ENCODE measurements at places on chromosomes 16 and 17.

DNA sequence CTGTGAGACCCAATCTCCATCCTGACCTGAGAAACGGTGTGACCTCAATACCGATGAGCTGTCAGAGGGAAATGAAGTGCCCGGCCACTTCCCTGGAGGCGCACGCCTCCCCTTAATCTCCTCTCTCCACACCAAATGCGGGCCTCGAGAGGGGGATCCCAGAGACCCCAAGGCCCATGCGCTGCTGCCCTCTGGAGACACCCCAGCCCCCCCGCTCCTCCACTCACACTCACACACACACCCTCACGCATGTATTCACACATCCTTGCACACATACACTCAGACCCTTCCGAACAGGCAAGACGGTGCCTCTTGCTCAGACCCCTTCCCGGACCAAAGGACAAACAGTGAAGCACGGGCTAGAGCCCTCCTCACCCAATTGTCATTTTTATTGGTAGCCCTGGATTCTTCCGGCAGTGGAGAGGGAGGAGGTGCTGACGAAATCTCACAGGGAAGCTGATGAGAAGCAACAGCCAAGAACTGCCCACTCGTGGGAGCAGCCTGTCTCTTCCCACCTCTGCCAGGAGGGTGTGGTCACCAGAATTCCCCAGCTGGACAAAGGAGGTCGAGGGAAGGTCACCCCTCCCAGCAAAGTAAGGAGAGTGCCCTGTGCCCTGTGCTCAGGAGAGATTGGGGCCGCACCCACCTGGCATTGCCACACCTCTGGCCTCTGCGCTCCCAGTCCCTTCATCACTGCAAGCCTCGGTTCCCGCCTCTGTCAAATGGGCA lies 136.0 kb upstream of the TNRC6C start:
- DNase-seq = no peak

DNA sequence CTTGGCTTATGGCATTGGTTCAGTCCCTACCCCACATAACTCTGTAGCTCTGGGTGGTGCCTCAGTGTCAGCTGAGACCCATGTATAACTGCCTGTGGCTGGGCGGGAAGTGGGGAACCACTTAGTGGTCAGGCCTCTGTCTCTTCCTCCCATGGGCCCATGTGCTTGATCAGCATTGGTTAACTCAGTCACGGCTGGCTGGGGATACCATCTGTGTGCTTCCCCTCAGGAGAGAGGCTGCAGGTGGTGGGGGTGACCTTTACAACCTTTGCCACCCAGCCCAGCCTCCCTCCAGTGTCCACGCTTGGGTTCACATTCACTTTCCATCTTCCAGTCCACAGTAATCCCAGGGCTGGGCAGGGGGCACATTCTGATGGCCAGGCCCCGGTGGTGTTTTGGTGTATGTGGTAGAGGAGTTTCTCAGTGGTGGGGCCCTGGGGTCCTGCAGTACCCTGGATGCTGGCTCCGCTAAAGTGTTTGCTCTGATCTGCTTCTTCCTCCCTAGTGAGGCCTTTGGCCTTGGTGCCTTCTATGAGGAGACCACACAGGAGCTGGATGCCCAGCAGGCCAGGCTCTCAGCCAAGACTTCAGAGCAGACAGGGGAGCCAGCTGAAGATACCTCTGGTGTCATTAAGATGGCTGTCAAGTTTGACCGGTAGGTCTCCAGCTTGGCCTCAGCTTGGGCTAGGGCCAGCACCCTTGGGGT lies 10.2 kb upstream of the NFATC3 start:
- DNase-seq = no peak

- DNase-seq = no peak
Measured at GRCh38 chr16:918741-919657, 51.8 kb downstream of the LMF1 start.

DNA sequence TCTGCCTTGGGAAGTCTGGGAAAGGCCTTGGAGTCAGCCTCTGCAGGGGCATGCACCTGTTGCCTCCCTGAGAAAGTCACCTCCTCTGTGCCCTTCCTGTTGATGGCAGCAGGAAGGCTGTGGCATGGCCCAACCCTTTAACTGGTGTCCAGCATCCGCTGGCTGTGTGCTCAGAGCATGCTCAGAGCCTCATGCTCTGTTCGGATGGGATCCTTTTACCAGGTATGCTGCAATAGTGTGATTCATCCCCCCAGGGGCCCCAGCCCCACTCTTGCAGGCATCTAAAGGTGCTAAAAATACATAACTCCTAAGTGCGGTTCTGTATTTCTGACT lies 24.9 kb downstream of the KLHL36 start:
- no peak for DNase-seq

DNA sequence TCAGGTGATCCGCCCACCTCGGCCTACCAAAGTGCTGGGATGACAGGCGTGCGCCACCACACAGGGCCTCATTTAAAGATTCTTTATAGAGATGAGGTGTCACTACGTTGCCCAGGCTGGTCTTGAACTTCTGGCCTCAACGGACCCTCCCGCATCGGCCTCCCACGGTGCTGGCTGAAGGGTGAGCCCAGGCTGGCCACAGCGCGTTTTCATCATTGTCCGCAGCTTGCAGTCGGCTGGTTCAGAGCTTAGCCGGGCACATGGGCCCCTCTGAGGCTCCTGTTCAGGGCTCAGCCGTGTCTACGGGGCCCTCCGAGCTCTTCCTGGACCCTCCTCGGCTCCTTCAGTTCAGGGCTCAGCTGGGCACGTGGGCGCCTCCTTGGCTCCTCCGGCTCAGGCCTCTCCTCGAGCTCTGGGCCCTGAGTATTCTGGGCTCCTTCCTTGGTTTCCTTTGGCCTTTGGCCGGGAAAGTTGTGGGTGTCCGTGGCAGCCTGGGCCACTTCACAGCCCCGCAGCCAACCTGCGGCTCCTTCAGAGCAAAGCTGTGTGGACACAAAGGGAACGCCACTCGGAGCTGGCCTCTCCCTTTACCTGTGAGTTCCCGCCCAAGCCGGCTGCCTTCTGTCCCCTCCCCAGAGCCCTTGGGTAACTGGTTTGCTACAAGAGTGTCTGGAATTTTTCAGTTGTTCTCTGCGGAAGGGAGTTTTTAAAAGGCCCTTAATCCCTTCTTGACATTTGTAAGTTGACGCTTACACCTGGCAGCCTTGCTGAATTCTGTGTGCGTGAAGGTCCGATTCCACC lies 1.2 kb upstream of the MSLN start:
- no peak for DNase-seq

DNA sequence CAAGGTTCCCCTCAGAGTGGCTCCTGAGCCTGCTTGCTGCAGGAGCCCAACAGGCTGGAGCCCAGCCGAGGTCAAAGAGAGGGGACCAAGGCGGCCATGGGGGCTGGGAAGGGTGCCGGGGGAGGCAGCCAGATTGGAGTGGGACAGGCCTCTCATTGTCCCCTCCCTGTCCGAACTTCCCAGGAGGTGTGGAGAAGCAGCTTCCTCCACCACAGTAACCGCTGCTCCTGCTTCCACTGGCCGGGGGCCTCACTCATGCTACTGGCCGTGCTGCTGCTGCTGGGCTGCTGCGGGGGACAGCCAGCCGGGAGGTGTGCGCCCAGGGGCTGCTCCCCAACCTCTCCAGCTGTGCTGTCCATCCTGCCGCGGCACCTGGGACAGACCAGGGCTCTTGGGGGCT lies 29.3 kb downstream of the TMEM94 start:
- DNase-seq = no peak

- no peak for DNase-seq
Measured at GRCh38 chr17:43805117-43805516, 24.9 kb downstream of the CFAP97D1 start.

- no peak for DNase-seq
Measured at GRCh38 chr17:41518031-41518430, 659 bp downstream of the KRT15 start.

GRCh38 chr16:24504472-24505345 lies 34.7 kb upstream of the RBBP6 start:
- peak; percentile 9 for DNase-seq

GRCh38 chr17:3827124-3827773 lies 18.8 kb downstream of the NCBP3 start:
- no peak for DNase-seq

- DNase-seq = no peak
Measured at GRCh38 chr16:52953215-52953614, 99.5 kb downstream of the CHD9NB start.

GRCh38 chr16:14125000-14125681 lies 54.0 kb downstream of the MRTFB start:
- DNase-seq = no peak

GRCh38 chr17:4247361-4247970 lies 16.3 kb downstream of the ANKFY1 start:
- no peak for DNase-seq

GRCh38 chr17:74037320-74037719 lies 166.2 kb upstream of the RPL38 start:
- no peak for DNase-seq

DNA sequence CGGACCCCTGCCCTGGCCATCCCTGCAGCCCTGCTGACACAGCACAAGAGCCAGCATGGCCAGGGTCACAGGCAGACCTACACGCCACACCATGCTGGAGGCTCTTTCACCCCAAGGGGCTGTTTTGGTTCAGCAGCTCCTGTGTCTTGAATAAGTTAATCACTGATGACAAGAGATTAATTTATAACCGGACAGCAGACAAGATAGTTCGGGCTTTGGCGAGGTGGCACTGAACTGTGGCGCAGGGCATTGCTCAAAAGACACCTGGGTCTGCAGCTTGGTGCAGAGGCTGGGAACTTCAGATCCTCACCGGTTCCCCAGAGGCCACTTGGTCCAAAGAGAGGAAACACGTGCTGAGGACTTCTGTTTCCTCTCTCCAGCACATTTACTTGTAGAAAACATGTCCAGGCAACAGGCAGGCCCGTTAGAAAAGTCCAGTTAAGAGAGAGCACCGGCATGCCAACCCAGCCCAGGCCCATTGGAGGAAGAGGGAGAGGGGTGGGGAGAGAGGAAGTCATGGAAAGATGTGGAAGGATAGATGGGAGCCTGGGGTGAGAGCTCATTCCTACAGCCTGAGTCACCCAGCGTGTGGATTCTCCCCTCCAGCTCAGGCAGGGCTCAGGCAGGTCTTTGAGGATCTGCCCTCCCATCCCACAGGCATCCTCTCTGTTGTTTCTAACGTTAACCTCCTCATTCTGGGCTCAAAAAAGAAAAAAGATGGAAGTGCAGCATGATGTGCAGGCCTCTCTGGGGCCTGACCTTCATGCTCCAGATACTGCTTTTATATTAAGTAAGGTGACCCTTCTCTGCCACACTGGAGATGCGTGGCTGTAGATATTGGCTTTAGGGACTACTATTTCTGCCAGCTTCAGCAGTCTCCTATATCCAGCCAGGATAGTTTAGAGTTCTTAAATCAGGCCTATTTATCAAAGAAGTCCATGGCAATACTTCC lies 80.0 kb upstream of the HNF1B start:
- no peak for DNase-seq

GRCh38 chr17:17415006-17415405 lies 61.8 kb upstream of the MED9 start:
- DNase-seq = no peak

- no peak for DNase-seq
Measured at GRCh38 chr17:56613131-56613530, 19.6 kb downstream of the NOG start.

- no peak for DNase-seq
Measured at GRCh38 chr16:89191901-89192185, 8.5 kb downstream of the SLC22A31 start.

- no peak for DNase-seq
Measured at GRCh38 chr17:10739386-10739785, 9.6 kb upstream of the TMEM220 start.

DNA sequence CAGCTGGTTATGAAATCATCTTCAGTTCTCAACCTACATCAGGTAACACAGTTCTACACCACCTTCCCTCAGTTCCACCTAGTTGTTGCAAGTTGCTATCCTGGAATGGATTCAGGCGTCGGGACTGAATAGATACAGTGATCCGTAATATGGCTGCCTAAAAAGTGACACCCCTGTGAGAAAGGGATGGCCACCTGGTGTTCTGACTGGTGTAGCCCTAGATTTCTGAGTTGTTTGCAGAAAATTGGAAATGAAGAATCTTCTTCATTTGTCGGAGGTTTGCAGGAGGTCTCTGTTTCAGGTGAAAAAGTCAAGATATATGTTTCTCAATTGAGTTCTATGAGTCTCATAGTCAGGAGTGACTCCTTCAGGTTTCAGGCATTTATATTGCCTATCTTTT lies 225.8 kb upstream of the ELAC2 start:
- DNase-seq = no peak

DNA sequence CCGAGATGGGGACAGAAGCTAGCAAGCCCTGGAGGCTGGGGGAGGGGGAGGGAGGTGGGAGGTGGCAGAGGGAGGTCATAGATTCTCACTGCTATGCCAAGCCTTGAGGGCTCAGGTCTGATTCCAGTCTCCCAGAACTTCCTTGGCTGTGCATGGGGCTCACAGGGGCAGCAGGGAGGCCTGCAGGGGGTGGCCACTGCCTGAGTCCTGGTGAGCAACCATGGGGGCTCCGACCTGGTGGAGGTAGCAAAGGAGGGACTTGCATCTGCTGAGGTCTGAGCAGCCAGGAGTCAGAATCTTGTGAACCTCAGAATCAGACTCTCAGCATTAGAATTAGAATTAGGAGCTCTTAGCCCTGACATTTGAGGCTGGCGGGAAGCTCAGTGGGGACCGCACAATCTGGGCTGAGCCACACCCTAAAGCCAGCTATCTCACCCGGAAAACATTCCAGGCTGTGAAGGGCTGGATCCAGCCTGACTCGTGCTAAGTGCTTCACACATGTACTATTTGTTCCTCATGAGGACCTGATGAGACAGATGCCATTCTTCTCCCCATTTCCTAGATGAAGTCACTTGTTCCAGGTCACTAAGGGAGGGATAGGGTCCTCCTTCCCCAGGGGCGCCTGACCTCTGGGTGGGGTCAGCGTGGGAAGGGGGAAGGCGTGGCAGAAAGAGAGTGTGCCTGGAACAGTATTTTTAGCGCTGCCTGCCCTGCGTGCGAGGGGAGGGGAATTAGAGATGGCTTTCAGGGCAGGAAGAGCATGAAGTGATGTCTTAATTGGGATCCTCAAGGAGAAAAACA lies 17.3 kb upstream of the KCNJ12 start:
- no peak for DNase-seq

DNA sequence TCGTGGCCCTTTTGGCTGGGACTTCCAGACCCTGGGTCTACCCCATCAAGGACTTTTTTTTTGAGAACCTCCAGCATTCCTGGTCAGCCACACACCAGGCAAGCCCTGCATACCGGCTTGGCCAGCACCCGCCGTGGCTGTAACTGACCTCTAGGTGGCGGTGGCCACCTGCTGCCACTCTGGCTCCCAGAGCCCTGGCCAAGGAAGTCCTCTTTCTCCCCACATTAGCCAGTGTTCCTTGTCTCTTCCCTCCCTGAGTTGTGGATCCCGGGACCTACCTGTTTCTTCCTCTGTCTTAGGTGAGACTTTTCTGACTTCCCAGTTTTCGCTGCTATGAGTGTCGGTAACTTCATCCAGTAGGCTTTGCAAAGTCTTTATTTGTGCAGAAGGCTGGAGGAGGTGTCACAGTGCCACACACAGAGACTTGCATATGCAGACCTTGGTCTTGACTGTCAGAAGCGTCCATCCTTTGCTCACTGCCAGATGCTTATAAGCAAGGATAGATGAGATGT lies 348.3 kb downstream of the CPPED1 start:
- peak; percentile 35 for DNase-seq

GRCh38 chr16:57023541-57024249 lies 34.3 kb downstream of the NLRC5 start:
- no peak for DNase-seq

GRCh38 chr17:8844229-8845218 lies 22.9 kb downstream of the PIK3R6 start:
- no peak for DNase-seq

GRCh38 chr17:34607917-34608316 lies 28.5 kb downstream of the TMEM132E start:
- no peak for DNase-seq

All from C1 segment of cervical spinal cord (tissue), 14 donors.